Activated T-helper 1 cell treated with anti-CD3 and anti-CD28 coated beads, Interleukin-2, amount 50 U/mL, for 16 hours (primary cell): ENCODE measurements at places on chromosomes 3 and 15.

GRCh38 chr3:16510620-16511319 is 2.7 kb downstream of the RFTN1 start:
- no peak for DNase-seq

- peak; percentile 27 for DNase-seq
Observed at GRCh38 chr15:88894819-88895767, at the start of gene HAPLN3. HAPLN3 (minus strand) TSS chr15:88895544; CDS start chr15:88887298, 8,246 bp downstream.

GRCh38 chr15:69478259-69478781 is 25.7 kb downstream of the RPLP1 start:
- no peak for DNase-seq

DNA sequence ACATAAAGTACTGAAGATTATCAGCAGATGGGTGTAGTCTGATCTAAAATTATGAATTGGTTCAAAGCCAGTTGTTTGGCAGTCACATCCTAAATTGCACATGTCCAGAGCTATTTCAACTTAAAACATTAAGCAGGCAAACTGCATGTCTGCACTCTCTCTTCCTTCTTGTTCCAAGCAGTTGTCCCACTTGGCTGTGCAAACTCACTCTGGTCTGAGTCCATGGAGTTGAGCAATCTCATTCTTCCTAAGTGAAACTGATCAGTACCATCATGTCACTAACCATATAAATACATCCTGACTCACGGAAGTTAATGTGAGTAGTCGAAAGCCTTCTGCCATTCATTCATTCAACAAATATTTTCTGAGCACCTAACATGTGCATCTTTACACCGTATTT is 353.0 kb downstream of the ROBO1 start:
- DNase-seq: no peak

DNA sequence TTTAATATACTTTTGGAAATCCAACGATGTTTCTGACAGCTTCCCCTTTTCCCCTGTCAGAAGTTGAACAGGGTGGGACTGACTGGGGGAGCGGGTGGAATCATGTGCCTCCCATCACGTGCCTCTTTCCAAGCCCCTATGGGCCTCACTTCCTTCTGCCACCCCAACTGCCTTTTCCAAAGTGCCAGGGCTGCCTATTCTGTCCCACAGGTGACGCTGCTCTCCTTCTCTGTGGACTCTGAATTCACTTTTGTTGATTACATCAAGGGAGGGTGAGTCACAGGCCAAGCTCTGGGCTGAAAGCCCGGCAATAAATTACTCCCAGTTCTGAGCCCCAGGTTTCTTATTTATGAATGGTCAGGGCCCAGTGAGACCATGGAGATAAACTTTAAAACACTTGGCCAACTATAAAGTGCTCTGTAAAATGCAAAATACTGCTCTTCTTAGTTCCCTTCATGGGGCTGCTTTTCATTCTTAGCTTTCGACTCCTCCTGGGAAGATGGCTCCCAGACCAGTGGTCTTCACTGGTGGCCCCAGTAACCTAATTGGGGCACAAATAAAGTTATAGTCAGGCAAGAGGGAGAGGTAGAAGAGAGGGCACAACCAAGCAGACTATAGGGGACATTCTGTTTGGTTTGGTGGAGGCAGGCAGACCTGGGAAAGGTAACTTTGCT is 12.3 kb downstream of the CPNE9 start:
- DNase-seq: no peak

GRCh38 chr3:59185591-59186369 is 136.0 kb upstream of the CFAP20DC start:
- no peak for DNase-seq

DNA sequence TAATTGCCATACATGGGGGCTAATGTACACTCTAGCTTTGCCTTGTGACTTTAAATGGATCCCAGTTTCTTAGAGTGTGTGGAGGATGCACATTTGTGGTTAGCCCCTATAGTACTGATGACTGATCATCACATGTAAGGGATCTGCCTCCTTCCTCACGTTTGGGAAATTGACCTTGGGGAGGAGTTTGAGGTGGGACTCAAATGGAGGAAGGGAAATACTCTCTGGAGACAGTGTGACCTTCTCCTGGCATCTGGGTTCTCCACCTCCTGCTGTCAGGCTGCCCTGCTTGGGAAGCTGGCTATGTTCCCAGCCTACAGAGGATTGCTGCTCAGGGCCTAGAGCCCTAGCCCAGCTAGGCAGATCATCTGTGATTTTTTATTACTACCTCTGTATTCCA is 48.7 kb downstream of the PPM1L start:
- no peak for DNase-seq

- no peak for DNase-seq
Observed at GRCh38 chr15:88542342-88542733, 4.1 kb downstream of the DET1 start.

DNA sequence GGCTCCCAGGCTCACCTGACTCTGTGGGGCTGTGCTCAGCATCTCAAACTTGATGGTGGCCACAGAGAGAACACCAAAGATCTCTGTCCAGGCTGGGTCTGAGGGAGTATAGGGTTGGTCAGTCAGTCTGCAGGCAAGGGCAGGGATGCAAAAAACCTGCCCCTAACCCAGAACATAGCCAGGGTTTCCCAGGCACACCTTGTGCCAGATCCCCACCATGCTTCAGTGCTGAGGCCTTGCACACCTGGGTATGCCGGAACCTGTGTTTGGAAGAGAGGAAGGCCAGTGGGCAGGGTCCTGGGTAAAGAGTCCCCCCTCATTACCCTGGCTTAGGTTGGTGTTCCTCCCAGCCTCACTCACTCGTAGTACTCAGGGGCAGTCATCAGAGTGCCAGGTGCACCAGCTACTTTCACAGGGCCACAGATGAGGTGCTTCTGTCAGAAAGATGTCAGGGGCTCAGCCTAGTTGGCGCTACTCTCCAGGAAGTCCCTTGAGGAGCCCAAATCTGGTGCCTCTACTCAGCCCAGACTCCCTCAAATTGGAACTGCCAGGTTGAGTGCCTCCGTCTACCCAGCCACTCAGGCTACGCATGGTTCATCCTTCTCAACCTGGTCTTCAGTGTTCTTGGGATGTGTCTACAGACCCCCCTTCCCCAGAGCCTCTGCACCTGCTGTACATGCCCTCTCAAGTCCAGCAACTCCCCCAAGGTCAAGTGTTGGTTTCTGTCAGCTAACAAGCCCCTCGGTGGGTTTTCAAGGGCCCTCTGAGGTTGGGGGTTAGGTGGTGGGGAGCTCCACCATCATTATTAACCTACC is 1.8 kb downstream of the DALRD3 start:
- no peak for DNase-seq

DNA sequence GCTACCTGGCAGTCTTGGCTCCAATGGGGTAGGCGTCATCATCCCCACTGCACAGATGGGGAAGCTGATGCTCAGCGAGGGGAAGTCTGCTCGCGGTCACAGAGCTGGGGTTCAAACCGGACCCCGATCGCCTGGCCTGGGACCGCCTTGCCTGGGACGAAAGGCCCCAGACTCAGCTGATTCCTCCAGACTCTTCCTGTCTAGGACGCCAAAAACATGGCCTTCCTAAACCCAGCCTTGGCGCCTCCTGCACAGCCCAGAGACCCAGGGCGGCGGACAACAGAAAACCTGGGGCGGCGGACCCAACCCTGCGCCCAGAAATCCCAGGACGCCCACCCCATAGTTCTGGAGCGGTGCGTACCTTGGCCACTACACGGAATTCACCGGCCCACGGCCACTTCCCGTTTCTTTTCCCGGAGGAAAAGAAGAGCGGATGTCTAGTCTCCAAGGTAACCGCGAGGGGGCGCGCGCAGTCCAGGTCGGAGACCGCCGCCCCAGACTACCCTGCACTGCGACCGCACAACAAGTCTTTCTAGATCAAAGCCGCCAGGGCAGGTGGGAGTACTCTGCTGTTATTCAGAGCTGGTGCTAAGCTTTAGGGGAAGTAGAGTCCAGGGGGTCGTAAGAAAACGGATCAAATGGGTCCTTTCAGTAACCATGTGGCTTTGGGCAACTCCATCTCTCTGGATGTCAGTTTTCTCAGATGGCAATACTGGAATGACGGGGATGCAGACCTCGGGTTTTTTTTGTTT is 4.9 kb upstream of the IL17RD start:
- peak; percentile 27 for DNase-seq

DNA sequence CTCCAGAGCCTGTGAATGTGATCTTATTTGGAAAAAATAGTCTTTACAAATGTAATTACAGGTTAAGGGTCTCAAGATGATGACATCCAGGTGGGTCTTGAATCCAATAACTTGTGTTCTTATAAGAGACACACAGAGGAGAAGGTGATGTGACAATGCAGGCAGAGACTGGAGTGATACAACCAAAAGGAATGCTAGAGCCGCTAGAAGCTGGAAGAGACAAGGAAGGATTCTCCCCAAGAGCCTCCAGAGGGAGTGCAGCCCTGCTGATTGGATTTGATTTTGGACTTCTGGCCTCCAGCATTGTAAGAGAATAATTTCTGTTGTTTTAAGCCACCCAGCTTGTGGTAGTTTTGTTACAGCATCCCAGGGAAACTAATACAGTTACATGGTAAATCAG is 9.7 kb downstream of the MYH15 start:
- DNase-seq: no peak

DNA sequence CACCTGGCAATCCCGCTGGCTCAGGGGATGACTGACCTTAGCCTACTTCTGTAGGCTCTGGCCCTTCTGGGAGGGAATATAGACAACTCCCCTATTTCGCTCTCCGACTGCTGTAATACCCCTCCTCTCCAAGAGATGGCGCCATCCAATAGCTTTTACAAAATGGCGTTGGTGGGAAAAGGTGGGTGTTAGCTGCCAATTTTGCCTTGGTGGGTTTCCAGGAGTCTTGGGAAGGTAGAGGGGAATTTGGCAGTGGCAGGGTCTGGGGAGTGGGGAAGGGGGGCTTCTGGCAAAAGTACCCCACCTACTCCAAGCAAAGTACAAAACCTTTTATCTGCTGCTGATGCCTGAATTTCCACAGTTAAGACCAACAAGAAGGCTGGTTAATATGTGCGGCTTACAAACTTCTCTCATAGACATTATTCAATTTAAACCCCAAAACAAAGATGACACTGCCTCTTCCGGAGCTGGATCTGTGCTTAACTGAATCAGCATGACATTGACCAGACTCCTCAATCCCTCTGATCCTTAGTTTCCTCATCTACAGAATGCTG is 62.1 kb downstream of the RASGRF1 start:
- DNase-seq: no peak

DNA sequence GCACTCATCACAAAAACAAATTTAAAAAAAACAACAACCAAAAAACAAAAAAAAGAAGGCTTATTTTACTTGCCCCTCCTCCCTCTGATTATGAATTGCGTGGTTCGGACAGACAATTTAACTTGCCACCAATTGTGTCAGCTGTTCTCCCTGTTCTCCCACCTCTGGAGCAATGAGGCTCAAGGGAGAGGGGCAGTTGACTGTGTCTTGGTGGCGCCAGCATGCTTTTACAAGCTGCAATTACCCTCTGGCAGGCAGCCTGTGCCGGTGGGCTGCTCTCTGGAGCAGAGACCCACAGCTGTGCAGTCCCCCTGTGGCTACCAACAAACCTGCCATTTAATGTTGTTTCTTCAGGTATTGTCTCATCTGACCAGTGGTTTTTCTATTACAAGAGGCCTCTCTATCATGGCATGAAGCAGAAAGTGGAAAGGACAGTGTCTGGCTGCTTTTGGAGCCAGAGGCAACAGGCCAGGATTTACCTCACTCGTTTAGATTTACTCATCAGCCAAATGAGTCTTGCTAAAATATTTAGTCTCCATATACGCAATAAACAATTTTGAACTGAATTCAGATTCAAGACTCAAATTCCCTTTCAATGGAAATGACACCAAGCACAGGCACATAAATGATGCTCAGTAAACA is 192.0 kb upstream of the TPRG1 start:
- no peak for DNase-seq

GRCh38 chr3:174192471-174192870 is 666.7 kb upstream of the NAALADL2 start:
- no peak for DNase-seq

GRCh38 chr15:99446565-99447496 is 119.0 kb upstream of the MEF2A start:
- no peak for DNase-seq

- DNase-seq: no peak
Observed at GRCh38 chr3:20052851-20053250, 12.6 kb downstream of the KAT2B start.

GRCh38 chr3:196287440-196288140 is at the start of gene PCYT1A:
PCYT1A (minus strand) TSS chr3:196287726; CDS start chr3:196270531, 17,195 bp downstream.
- peak; percentile 61 for DNase-seq

GRCh38 chr3:171789759-171790505 is 20.4 kb downstream of the PLD1 start:
- no peak for DNase-seq

- DNase-seq: no peak
Observed at GRCh38 chr3:141331377-141332318, 36.7 kb upstream of the ZBTB38 start.

DNA sequence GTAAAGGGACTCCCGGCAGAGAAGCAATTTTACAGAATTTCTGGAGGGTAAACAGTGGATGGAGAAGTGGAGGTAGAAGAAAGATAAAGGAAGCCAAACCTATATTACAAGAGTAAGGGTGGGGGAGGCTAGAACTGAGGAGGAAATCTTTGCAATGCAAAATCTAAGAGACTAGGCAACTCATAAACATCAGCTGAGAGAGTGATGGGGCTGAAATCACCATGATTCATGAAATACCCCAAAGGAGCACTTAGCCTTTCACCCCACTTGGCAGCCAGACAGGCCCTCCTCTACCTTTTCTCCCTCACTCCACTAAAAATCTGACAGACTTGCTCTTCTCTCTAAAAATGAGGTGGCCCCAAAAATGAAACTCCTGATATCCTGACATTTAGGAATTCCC is 19.5 kb upstream of the ZBTB38 start:
- no peak for DNase-seq

GRCh38 chr3:78621061-78621716 is 1146.6 kb downstream of the ROBO1 start:
- DNase-seq: no peak

GRCh38 chr15:37105889-37106288 is 5.5 kb upstream of the MEIS2 start:
- no peak for DNase-seq

DNA sequence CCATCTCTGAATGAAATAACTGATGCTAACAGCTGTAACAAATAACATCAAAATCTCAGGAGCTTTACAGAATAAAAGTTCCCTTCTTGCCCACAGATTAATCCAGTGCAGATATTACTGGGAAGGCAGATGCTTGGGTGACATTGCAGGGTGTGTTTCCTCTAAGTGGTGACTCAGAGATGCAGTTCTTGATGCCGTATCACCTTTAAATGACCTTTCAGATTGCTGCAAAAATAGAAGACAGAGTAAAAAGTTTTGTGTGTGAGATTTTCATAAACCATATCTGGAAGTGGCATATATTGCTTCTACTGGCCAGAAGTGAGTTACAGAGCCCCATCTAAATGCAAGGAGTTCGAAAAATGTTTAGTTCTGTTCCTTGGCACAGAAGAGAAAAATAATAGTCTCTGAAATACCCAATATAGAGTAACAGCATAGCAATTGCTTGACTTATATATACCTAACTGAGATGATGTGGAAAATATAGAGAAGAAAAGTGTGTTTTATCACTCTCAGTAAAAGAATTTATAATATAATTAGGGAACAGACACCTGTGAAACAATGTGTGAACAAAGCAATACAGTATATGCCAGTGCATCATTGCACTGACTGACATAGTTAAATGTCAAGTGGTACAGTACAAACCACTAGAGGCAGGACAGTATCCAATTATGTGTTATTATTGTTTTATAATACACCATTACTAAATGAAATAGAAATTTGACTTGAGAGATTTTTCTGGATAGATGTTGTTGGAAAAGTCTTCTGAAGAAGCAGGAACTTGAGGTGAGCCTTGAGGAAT is 430.7 kb upstream of the CBLB start:
- no peak for DNase-seq
